Naive thymus-derived CD8-positive, alpha-beta T cell (primary cell): ENCODE measurements at places on chromosomes 7 and 10. TPM values are rescaled to one million over a fixed set of nuclear protein-coding genes. Genes with fewer than 3 reads are reported as not detected.
A peak's percentile ranks its signal among the peaks of the same experiment; 100 is the strongest.

Gene UPK3BL1
- 32.6 TPM for polyA plus RNA-seq

- no peak overlapping the region for H3K27ac ChIP-seq
- DNase-seq, result no peak
- H3K4me1 ChIP-seq, result no peaks in the 10 kb centered on the region
- no peak overlapping the region for H3K4me3 ChIP-seq
- no peaks in the 10 kb centered on the region for H3K36me3 ChIP-seq
Measured at GRCh38 chr7:13508586-13508985, 480.9 kb downstream of the ETV1 start.

GRCh38 chr10:113733635-113734034 is 17.8 kb upstream of the PLEKHS1 start:
- H3K27ac ChIP-seq, result no peak overlapping the region
- no peak overlapping the region for H3K4me3 ChIP-seq
- no peaks in the 10 kb centered on the region for H3K4me1 ChIP-seq

DNA sequence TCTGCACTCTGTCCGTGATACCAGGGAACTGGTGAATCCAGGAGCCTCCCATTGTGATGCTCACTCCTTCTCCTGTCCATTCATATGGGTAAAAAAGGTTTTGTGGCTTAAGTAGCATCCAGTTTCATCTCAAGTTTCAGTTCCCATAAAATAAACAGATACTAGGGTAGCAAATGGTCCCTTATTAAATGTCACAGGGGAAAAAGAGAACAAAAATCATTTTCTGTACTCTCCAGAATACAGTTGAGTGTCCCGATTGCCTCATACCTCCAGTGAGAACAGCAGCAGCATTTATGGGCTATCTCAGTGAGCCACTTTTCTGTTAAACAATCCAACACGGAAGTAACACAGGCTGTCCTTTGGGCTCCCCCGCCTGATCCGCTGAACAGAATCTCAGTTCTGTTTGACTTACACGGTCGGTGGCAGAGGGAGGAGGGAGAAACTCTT is 179.6 kb downstream of the CELF2 start:
- no peak overlapping the region for H3K27ac ChIP-seq
- peaks cover 6% of the 10 kb centered on the region for H3K36me3 ChIP-seq
- H3K27me3 ChIP-seq, result no peaks in the 10 kb centered on the region
- peak overlapping the region; percentile 63 for H3K4me3 ChIP-seq
- no peak for DNase-seq
